ENCODE measurements at places on chromosomes 2 and 18.

DNA sequence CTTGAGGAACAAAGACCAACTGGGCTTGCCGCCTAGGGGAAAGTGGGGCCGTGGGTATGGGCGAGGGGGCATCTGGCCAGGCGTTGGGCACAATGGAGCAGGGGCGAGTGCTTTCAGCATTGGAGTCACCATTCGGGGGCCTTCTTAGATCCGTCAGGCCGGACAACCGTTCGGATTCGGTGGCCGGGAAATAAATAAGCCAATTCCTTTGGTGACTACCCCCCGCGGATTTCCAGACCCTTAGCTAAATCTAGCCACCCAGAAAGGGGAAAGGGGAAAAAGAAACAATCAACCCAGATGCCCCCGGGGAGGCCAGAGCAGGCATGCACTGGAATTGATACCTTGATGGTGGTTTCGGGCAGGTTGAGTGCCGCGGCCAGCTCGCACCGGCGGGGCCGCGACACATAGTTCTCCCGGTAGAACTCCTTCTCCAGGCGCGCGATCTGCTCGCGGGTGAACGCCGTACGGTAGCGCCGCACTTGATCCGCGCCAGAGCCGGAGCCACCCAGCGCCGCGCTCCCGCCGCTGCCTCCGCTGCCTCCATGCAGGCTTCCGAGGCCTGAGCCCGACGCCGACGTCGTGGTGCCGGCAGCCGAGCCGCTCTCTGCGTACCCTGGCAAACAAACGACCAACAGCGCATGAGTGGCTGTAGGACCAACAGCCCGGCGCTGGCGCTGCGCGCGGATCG is 1.8 kb downstream of the EVX2 start:
- no peak for DNase-seq

- no peak for DNase-seq
These were observed 18.4 kb downstream of the VPS54 start for GRCh38 chr2:64000630-64001381.

DNA sequence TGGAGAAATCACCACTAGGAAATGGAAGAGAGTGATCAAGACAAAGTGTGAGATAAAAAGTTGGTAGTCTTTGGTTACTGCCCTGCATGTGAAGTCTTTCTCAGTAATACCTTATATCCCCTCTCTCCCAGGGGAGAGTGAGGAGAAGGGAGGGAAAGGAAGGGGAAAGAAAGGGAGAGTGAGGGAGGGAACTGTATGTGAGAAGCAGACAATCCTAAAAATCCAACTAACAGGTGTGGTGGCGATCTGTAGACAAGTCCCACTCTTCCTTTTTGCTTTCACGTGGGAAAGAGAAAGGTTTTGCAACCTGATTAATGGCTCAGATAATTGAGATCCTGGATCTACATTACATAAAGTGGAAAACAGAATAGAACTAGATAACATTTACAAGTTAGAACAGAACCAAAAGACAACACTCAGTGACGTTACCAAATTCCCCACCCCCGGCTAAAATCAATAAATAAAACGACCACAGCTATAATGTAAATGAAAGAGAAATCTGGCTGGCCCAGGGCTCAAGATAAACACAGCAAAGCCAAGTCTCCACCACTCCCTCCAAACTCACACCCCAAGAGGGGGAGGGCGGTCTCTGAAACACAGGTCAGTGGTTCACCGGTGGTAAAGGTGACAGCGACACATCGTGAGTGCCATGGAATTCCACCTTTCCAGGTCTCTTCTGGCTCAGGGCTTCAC is 10.0 kb upstream of the APCDD1 start:
- DNase-seq, result no peak

GRCh38 chr2:136858656-136859055 is 93.3 kb downstream of the THSD7B start:
- no peak for DNase-seq

DNA sequence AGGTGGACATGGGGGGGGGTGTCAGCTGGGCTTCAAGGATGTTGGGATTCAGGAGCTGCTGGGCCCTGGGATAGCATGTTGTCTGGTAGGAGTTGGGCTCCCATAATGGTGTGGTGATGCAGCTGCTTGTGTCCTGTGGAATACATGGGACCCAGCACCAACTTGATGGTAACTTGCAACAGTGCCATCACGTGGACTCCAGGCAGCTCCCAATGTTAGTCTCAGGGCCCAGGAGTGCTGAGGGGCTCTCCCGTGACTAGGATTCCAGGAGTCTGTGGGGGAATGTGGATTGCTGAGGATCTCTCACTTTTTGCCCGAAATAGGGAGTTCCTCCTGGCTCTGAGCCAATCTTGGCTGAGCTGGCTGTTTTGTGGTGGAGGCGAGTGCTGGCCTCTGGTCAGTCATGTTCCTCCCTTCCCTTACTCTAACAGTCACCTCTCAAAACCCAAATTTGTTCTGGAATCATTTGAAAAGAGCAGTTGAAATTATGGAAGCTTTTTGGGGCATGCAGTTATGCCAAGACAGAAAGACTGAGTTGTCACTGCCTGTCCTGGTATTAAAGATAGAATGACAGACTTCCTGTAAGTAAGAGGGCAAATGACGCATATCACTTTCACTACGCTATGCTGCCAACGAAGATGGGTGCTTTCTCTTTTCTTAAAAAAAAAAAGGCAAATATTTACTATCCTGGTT is 607.1 kb downstream of the ADCYAP1 start:
- DNase-seq, result no peak

DNA sequence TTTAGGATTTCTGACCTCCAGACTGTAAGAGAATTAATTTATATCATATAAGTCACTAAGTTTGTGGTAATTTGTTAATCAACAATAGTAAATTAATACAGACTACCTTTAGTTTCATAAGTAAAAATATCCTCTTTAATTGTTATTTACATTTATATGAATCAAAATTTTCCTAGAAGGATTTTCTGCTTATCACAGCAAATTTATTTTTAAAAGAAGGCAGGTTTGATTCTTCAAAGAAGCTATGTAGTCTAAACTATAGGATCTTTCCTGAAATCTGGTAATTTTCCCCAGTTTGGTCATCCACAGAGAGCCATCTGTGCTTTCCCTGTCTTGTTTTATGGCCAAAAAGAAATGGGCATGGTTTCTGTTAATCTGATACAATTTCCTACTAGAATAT is 13.1 kb upstream of the VRK2 start:
- no peak for DNase-seq

DNA sequence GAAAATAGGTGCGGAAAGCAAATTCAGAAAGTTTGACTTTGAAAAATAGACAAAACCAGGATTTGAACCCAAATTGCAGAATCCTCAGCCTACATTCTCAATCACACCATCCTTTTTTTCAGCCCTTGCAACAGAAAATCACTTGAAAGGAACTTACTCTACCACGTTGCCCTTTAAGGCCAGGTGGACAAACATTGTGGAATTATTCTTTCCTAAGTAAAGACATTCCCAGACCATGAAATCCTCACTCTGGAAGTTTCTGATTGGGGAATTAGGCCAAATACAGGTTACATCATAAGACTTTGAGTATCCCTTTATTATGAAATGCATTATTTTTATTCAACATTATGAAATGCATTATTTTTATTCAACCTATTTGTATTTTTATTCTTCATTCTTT is 259.4 kb downstream of the RAD51AP2 start:
- no peak for DNase-seq

GRCh38 chr2:42101206-42102023 is 53.6 kb downstream of the PKDCC start:
- DNase-seq, result peak; percentile 76

- no peak for DNase-seq
These were observed 26.9 kb downstream of the INPP4A start for GRCh38 chr2:98471402-98472131.

GRCh38 chr2:3449936-3450335 is 69.4 kb downstream of the ADI1 start:
- DNase-seq, result no peak

- DNase-seq, result peak; percentile 10
These were observed 70.8 kb upstream of the NABP1 start for GRCh38 chr2:191607096-191607495.

DNA sequence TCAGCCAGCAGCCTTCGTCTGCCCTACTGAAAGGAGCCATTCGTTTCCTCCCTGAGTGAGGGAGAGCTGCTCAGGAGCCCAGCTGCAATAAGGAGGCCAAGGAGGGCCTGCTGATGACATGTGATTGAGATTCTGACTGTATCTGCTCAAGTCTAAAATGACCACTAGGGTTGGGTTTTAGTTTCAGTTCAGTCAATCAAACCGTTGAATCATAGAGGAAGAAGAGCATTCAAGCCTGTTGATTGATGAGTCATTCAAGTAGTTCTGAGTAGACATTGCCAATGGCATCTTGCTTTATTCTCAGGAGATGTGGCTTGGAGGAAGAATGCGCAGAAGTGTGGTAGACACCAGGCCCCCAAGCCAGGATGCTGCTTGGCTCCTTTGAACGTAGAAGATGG is 19.9 kb upstream of the BCL2L11 start:
- no peak for DNase-seq

DNA sequence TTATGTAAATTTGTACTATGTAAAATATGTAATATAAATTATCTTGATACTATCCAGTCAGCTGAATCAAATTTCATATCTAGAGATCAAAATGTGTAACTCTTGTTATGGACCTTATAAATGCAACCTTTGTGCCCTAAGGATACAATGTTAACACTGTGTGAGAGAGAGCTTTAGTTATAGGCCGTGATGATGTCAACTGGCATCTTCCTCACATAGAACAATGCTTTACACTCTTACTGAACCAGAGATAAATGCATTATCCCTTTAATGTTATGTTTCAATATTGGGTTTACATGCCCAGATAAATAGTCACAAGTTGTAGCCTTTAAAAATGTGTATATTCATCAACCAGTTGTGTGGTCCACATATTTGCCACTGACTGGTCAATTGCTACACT is 115.1 kb downstream of the KCNJ3 start:
- DNase-seq, result no peak

- peak; percentile 29 for DNase-seq
These were observed 23.4 kb downstream of the NEMP2 start for GRCh38 chr2:190511104-190511503.

- DNase-seq, result no peak
These were observed 54.6 kb downstream of the TTC39C start for GRCh38 chr18:24068945-24069693.

Measured in EL (cell line).